ENCODE measurements at places on chromosomes 7 and 10.

GRCh38 chr10:129954492-129955315 is 9.4 kb downstream of the EBF3 start:
- DNase-seq, result no peak

- DNase-seq, result no peak
Observed at GRCh38 chr10:87925570-87925969, 62.1 kb downstream of the PTEN start.

DNA sequence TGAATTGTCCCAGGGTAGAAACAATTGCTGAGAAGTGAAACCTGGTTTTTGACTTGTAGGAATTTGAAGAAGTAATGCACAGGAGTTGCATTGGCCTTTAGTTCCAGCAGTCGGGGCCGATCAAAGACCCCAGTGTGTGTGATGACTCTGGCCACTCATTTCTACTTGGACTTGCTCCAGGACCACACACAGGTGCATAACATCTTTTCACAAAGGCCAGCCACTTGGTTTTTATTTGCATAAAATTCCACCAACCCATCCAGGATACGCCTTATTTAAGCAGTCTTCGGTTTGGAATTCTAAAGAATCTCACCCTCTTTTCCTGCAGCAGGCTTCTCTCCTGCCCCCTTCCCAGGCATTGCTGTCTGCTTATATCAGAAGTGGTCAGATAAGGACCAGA is 162.0 kb upstream of the HABP2 start:
- no peak for DNase-seq

- no peak for DNase-seq
Observed at GRCh38 chr7:117041822-117042221, 88.5 kb downstream of the ST7 start.

- DNase-seq, result no peak
Observed at GRCh38 chr7:87933605-87933952, 472 bp upstream of the ADAM22 start.

- no peak for DNase-seq
Observed at GRCh38 chr10:47376522-47377220, 7.4 kb downstream of the ZNF488 start.

All from glutamatergic neuron (in vitro differentiated cells).